CD8-positive, alpha-beta memory T cell (primary cell): ENCODE measurements at places on chromosomes 1 and 21. TPM values are rescaled to one million over a fixed set of nuclear protein-coding genes. Genes with fewer than 3 reads are reported as not detected.

GRCh38 chr1:11364170-11364569 is 91.2 kb downstream of the UBIAD1 start:
- no peaks in the 10 kb centered on the region for H3K36me3 ChIP-seq
- H3K27me3 ChIP-seq = no peaks in the 10 kb centered on the region
- H3K27ac ChIP-seq = no peak overlapping the region
- no peaks in the 10 kb centered on the region for H3K4me1 ChIP-seq
- DNase-seq = no peak

- H3K4me3 ChIP-seq = no peak overlapping the region
- H3K27me3 ChIP-seq = no peaks in the 10 kb centered on the region
- H3K27ac ChIP-seq = no peak overlapping the region
- no peaks in the 10 kb centered on the region for H3K36me3 ChIP-seq
- no peak for DNase-seq
Observed at GRCh38 chr1:42469727-42470126, 6.6 kb downstream of the CCDC30 start.

The FAM43B gene
- total RNA-seq = not detected

The MRTO4 gene
- total RNA-seq = 137 TPM

DNA sequence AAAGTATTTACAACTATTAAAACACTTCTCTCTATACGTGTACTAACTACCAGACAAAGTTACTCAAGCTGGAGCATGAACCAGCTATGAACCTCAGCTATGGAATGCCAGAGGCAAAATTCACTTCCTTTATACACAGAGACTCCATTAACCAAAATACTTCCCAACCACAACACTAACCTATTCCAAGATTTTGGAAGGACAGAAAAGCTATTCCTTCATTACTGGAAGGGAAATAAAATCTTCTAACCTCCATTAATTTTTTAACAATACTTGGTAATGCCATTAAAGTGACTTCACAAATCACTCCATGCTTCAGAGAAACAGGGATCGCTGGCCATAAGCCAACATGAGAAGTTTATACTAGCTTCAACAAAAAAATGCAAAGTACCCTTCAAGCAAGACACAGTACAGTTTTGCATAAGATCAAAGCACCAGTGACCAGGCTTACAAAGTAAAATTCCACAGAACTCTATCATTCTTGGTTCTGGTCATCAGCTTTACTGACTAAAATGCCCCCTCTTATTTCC is 58.0 kb downstream of the PUM1 start:
- no peak overlapping the region for H3K27ac ChIP-seq
- H3K36me3 ChIP-seq = peaks cover 17% of the 10 kb centered on the region
- H3K4me3 ChIP-seq = no peak overlapping the region
- peaks cover 44% of the 10 kb centered on the region for H3K4me1 ChIP-seq

The DPYD gene
- 10.3 TPM for total RNA-seq
